AG10803 (cell line): ENCODE measurements at places on chromosomes 3 and 15.
A peak's percentile ranks its signal among the peaks of the same experiment; 100 is the strongest.

DNA sequence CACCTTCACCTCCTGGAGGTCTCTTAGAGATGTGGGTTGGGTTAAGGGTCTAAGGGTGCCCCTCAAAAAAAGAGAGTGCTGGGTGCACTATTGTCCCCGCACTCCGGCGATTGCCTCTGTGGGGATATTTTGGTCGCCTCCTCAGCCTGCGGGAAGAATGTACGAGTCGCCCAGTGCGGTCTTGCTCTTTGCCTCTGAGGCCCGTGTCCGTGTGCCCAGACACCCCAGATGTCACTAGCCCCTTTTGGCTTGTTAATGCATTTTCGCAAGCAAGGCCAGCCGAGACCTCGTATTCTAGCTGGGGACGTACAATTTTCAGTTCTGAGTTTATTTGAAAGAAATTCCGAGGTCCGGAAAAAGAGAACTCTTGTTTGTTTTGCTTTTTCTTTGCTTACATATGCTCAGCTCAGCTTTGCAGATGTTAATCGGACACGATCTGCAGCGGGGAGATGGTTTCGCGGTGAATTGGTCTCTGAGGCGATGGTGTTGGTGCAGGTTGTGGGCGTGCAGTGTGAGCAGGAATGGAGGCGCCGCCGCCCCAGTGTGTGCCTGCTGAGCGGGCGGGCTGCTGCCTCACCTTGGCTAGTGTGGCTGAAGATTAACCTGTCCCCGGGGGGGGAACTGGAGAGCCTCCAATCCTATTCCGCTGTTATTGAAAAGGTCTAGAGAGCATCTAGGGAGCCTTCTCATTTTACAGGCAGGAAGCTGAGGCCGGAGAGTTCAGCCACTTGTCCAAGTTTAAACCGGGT lies 1.4 kb downstream of the ST6GAL1 start:
- DNase-seq, result no peak

DNA sequence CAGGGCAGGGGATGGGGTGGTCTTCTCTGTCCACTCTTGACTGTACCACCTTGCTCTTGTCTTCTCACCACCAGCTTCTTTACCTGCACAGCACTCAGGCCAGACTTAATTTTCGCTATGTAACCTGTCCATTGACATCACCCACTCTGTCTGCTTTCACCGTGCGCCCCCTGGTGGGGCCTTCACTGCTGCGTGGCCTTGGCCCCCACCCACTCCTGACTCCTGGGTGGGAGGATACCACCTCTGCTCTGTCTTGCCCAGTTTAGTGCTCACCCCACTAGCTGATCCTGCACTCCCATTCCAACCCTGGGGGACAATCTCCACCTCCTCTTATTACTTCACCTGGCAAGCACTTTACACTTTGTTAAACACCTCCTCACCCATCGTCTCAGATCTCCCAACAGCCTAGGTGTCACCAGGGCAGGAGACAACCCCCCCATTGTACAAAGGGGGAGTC lies 17.7 kb downstream of the PTH1R start:
- DNase-seq, result peak; percentile 33

DNA sequence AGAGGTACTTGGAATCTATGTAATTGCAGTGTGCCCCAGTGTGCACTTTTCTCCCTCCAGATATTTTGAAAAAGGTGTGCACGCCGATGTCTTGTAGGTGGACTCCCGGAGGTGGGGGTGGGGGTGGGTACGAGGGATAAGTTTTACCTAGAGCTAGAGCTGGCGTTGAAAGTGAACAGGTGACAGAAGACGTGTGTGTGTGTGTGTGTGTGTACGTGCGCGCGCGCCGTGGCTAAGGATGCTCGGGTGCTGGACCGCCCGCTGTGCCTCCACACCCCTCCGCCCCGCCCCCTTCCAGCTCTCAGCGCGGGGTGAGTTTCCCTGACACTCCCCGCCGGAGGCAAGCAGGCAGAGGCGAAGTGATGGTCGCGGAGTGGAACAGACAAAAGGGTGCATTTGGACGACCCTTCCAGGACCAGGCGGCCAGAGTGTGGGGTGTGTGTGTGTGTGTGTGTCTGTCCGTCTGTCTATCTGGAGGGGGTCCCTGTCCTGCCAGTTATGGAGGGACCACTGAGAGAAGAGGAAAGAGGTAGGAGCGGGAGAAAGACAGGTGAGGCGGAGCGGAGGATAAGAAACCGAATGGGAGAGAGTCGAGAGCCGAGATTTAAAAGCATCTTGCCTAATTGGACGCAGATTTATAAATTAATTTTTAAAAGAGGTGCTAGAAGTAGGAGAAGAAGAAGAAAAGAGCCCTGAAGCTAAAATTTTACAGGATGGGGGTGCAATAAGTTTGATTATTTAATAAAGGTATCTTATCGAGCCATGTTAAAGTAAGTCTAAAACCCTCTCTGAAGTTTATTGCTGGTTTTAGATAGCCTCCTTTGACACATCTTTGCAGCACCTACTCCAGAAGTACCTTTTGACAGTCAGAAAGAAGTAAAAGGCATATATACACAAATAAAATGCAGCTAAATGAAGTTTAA lies 335.8 kb upstream of the THRB start:
- no peak for DNase-seq

DNA sequence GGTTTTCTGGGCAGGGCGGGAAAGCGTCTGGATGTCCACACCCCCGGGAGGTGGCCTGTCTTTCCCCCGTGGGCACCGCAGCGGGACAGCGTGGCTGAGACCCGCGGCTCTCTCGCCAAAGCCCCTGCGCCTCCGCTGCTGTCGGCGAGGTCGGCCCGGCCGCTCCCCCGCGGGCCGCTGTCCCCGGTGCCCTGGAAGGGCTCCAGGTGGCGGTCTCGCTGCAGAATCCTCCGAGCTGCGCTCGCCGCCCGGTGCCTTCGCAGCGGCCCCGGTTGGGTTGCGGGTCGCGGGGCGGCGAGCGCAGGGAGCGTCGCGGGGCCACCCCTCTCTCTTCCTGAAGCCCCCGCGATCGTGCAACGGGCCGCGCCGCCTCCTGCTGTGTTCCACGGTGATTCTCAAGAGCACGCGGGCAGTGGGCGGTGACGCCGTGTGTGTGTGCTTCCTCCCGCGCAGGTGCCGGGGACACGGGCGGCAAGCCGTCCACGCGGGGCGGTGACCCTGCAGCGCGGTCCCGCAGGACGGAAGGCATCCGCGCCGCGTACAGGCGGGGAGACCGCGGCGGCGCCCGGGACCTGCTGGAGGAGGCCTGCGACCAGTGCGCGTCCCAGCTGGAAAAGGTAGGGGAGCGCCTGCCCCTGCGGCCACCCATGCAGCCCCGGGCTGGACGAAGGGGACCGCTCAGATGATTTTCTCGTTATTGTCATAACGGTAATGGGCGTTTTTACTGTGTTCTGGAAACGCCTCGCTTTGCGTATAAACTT lies 54.4 kb downstream of the LRRK1 start:
- no peak for DNase-seq

DNA sequence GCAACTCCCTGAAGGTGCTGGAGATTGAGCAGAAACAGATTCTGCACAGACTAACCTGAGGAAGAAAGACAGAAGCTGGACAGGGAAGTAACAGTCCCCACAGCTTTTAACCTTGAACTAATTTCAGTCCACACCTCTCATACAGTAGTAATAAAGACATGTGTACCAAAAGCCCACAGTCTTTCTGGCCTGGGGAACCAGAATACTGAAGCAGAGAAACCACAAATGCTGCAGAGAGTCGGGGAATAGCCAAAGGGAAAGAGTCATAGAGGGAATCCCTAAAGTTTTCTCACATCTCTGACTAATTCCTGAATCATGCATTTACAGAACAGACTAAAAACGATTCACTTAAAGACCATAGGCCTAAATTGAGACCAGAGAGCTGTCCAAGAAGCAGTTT lies 503.4 kb upstream of the NECTIN3 start:
- peak; percentile 85 for DNase-seq

DNA sequence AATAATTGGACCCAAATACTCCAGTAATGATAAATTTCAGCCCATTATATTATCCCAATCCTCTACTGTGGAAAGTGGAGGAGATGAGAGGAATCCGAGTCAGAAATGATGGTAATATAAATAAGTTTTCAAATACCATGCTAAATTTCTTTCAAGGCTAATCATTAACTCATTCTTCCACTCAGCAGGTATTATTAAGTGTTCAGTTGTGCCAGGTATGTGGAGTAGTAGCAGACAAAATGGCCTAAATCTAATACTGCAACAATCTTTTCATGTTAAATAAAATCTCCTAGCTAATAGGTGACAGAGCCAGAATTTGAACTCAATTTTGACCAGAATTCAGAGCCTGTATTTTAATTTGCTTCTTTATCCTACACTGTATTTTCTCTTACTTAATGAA lies 538.6 kb upstream of the ROBO2 start:
- DNase-seq, result no peak

DNA sequence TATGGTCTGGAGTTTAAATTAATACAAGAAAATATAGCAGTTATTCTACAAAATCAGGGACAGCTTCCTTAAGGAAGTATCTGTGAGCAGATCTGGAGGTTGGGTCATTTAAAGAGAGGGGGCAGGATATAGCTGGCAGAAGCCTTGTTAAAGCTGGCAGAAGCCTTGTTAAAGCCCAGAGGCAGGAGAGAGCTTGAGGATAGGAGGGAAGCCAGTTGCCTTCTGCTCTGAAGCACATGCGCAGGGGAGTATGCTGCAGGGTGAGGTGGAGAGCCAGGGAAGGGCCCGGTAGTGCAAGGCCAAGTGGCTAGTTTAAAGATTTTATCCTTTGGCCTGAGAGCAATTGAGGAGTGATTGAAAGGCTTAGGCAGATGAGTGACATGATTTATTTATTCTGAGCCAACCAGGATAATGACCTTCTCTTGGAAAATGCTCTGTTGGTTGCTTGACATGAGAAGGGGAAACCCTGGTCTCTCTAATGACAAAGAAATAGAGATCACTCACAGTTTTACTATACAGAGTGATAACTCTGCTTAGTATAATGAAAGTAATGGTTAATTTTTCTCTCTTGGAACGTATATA lies 3.9 kb downstream of the EAF1 start:
- DNase-seq, result no peak

GRCh38 chr15:43118829-43119228 lies 13.0 kb upstream of the UBR1 start:
- no peak for DNase-seq

DNA sequence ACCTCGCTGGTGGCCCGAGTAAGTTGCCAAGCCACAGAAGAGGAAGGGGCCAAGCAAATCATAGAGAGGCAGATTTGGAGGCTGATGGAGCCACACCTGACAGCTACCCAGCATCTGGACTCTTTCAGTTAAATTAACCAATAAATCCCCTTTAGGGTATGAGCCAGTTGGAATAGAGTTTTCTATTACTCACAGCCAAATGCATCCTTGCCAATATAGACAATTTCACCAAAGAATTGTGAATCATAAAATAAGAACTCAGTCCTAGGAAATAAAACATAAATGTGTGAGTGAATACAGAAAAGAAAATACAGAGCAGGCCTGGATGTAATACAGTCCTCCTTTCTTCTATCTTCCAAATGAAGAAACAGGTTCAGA lies 161.6 kb upstream of the ANKRD28 start:
- peak; percentile 36 for DNase-seq

DNA sequence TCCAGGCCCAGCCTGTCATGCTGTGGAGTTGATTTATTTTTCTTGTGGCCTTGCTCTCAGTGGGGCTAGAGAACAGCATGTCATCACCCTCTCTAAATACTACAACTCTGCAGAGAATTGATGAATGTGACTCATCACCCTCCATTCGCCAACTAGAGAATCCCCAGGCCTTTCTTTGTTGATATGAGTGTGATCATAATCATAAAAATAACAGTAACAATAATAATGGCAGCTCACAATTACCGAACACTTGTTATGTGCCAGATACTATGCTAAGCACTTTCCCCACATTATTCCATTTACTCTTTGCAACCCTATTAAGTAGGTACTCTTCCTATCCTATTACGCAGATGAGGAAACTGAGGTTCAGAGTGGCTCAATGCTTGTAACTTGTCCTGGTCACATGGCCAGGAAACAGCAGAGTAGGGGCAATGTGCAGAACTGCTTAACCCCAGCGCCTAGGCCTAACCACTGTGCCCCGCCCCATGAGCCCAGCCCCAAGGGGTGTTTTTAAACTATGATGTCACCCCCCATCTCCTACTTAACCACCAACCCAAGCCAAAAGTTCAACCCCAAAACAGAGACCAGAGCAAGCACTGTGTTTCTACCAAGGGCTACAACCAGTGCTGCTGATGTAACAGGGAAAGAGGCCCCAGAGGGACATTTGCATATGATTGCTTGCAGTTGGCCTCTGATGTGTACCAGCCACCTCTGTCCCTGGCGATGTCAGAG lies 104.5 kb downstream of the ADCY5 start:
- DNase-seq, result peak; percentile 26

DNA sequence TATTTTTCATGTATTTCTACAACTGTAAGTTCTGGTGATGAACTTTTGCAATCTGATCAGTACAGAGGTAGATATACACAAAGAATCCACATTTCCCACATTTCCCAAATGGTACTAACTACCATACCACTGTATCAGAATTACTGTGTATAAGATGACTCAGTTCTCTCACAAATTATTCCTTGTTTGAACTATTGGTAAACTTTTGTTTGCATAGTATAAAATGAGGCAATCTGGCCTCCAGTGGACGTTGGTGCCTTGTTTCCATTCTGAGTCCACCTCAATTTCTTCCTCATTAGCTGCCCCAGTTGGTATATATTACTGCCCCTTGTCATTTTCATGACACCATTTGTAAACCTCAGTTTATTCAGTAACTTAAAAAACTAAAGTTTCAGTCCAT lies 38.5 kb downstream of the SPTSSB start:
- DNase-seq, result no peak

- peak; percentile 12 for DNase-seq
These were observed 80.2 kb downstream of the BOC start for GRCh38 chr3:113291572-113291971.

GRCh38 chr3:114310695-114311094 lies 16.9 kb downstream of the TIGIT start:
- no peak for DNase-seq
